Natural killer cell (primary cell): ENCODE measurements at places on chromosomes 5 and 9. TPM values are rescaled to one million over a fixed set of nuclear protein-coding genes. Genes with fewer than 3 reads are reported as not detected.

GRCh38 chr9:85741095-85741874, 469 bp downstream of the AGTPBP1 start:
- peaks cover 26% of the 10 kb centered on the region for H3K4me1 ChIP-seq
- DNase-seq, result peak; percentile 64
- H3K36me3 ChIP-seq, result no peaks in the 10 kb centered on the region
- no peaks in the 10 kb centered on the region for H3K27me3 ChIP-seq

DNA sequence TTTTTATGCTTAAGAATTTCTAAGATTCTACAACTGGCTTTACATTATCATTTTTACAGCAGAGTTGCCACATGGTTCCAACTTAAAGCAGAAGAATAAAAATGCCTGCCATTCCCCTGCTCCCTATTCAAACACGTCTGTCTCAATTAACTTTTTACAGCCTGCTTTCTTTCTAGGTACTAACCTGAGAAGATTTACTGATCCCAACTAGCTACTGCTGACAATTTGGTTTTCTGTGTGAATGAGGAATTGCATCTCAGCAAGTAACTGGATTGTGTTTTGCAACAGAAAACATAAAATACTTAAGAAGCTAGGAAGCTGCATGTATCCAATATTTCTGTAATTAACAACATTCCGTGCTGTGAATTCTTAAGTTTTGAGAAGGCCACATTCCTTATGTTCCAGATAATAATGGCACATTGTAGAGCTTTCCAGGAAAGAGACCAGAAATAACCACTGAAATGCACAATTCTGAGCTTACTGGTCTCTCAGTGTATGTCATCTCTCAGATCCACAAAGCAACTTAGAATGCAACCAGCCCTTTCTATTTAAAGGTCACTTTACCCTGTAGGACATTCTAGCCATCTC, 306.8 kb upstream of the NMUR2 start:
- H3K27ac ChIP-seq, result no peak overlapping the region
- H3K4me3 ChIP-seq, result no peak overlapping the region
- H3K4me1 ChIP-seq, result no peaks in the 10 kb centered on the region
- H3K36me3 ChIP-seq, result no peaks in the 10 kb centered on the region

F2RL1 gene
- not detected for total RNA-seq

IGFBPL1 gene
- total RNA-seq, result not detected

DNA sequence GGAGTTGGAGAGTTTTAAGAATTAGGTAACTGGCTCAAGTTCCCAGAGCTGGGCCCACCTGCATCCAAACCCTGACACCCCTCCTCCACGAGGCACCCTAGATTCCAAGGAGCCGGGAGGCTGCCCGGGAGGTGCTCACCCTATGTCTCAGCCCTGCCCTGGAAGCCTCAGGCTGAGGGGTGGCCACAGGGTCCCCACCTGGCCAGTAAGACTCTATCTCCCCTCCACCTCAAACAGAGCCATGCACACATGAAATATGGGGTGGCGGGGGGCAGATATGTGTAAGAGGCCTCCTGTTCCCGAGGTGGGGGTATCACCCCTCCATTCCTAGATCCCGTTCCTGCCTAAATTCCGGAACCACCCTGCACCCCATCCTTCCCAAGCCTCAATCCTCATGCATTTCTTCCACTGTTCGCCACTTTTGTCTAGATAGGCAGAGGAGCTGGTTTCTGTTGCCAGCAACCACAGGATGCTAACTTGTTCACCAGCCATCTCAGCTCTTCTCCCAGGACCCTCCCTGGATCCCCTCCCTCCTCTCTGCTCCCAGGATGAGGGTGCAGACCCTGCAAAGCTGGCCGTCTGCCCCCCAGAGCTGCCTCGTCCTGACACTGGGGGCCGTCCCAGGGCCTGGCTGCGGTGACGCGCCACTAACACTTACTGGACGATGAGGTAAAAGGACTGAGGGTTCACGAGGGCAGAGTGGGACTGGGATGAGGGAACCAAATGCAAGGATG, 44.1 kb downstream of the COL23A1 start:
- no peak overlapping the region for H3K4me3 ChIP-seq
- no peaks in the 10 kb centered on the region for H3K36me3 ChIP-seq
- no peak for DNase-seq

DNA sequence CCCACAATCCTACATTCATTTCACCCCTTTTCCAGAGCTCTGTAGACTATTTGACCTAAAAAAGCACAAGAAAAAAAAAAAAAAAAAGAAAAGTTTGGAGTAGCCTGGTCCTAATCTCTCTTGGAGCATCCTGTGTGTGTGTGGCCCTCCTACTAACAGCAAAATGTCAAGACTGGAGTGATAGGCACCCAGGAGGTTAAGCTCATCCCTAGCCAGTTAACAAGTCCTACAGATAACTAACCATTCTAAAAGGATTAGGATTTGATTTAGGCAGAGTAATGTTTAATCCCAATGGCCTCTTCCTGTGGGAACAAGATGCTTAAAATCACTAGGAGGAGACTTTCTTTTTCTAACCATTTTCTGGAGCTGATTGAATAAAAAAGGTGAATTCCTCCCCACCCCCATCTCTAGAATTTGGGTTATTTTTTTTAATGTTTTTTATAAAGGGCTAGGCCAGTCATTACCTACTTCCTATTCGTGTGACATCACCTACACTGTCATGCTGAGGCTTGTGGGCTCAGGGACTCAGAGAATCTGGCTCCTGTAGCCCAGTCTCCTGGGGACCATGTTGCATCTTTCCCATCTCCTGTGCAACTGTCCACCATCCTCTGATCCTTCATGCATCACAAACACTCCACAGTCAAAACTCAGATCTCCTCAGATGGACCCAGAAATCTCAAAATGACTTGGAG, 43.2 kb upstream of the NR3C1 start:
- H3K4me3 ChIP-seq, result no peak overlapping the region
- H3K27me3 ChIP-seq, result no peaks in the 10 kb centered on the region
- no peak overlapping the region for H3K27ac ChIP-seq
- H3K4me1 ChIP-seq, result no peaks in the 10 kb centered on the region
- DNase-seq, result peak; percentile 43
